Stomach (tissue), 19 donors: ENCODE measurements at places on chromosomes 2 and 18. TPM values are rescaled to one million over a fixed set of nuclear protein-coding genes. Genes with fewer than 3 reads are reported as not detected.

KRTCAP3 gene
- 65.2 TPM for total RNA-seq

POTEI gene
- total RNA-seq = 22.3 TPM

DNA sequence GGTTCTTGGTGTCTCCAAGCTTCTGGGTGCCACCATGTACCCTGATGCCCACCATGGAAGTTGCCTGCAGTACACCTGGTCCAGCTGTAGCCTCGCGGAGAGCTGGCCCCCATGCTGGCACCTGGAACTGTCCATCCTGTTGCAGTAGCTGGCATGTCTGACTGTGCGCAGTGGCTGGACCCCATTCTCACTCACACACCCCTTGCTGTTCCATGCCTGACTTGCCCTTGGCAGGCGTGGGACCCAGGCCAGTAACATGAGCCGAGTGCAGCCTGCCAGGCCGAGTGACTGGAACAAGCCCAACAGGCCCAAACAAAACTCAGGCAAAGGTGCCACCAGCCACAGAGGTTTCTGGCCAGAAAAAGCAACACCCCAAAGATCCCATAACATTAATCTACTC is 73.8 kb downstream of the NEURL3 start:
- peaks cover 12% of the 10 kb centered on the region for H3K27me3 ChIP-seq
- H3K4me1 ChIP-seq = no peaks in the 10 kb centered on the region
- H3K36me3 ChIP-seq = no peaks in the 10 kb centered on the region
- no peak overlapping the region for H3K4me3 ChIP-seq

DNA sequence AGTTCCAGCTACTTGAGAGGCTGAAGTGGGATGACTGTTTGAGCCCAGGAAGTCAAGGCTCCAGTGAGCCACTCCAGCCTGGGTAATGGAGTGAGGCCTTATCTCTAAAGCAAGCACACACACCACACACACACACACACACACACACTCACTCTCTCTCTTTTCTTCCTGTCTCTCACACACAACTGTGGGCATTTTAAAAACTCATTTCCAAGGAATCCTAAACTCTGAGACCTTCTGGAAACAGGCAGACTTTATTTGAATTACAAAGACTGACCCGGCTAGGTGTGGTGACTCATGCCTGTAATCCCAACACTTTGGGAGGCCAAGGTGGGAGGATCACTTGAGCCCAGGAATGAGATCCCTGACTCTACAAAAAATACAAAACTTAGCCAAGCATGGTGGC is 21.3 kb downstream of the WDSUB1 start:
- no peaks in the 10 kb centered on the region for H3K27me3 ChIP-seq
- peak; percentile 14 for DNase-seq
- H3K27ac ChIP-seq = no peak overlapping the region
- H3K36me3 ChIP-seq = peaks cover 8% of the 10 kb centered on the region
- peaks cover 9% of the 10 kb centered on the region for H3K4me1 ChIP-seq
- H3K4me3 ChIP-seq = no peak overlapping the region

- peak; percentile 38 for DNase-seq
- H3K36me3 ChIP-seq = no peaks in the 10 kb centered on the region
- H3K27ac ChIP-seq = peak overlapping the region; percentile 56
Measured at GRCh38 chr18:26702086-26702485, 153.7 kb upstream of the KCTD1 start.

DNA sequence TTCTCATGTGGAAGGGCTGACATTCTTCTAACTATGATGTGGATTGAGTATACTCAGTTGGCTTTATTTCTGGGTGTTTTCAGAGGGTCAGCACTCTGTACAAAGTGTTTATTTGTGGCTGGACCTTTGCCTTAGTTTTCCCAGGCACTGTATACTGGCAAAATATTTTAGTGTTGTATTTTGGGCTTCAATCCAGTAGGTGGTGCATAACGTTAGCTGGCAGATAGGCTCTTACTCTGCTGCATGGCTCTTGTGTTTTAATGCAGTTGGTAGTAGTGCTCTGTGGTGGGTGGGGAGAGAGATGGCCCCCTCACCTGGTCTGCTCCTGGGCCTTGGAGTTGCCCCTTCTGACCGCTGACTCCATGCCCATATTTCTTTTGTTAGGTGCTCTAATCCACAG is 75.6 kb upstream of the REG3A start:
- H3K36me3 ChIP-seq = no peaks in the 10 kb centered on the region
- no peak overlapping the region for H3K4me3 ChIP-seq
- no peaks in the 10 kb centered on the region for H3K4me1 ChIP-seq
- no peak overlapping the region for H3K27ac ChIP-seq

DNA sequence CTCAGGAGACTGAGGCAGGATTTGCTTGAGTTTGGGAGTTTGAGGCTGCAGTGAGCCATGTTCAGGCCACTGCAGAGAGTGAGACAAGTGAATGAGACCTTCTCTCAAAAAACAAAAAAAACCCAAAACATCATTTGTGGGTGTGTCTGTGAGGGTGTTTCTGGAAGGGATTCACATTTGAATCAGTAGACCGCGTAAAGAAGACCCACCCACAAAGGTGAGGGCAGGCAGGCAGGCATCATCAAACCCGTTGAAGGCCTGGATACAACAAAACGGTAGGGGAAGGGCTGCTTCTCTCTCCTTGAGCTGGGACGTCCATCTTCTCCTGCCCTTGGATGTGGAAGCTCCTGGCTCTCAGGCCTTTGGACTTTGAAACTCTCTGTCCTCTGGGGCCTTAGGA is 25.4 kb downstream of the CDKL4 start:
- no peak overlapping the region for H3K27ac ChIP-seq
- no peaks in the 10 kb centered on the region for H3K36me3 ChIP-seq
- no peak overlapping the region for H3K4me3 ChIP-seq

GRCh38 chr2:196217116-196217515 is 45.7 kb upstream of the STK17B start:
- no peaks in the 10 kb centered on the region for H3K36me3 ChIP-seq
- H3K4me3 ChIP-seq = no peak overlapping the region
- no peaks in the 10 kb centered on the region for H3K4me1 ChIP-seq
- H3K27ac ChIP-seq = no peak overlapping the region

GRCh38 chr2:195022508-195022830 is 634.6 kb upstream of the SLC39A10 start:
- H3K4me3 ChIP-seq = no peak overlapping the region
- no peak for DNase-seq
- H3K27ac ChIP-seq = no peak overlapping the region

DNA sequence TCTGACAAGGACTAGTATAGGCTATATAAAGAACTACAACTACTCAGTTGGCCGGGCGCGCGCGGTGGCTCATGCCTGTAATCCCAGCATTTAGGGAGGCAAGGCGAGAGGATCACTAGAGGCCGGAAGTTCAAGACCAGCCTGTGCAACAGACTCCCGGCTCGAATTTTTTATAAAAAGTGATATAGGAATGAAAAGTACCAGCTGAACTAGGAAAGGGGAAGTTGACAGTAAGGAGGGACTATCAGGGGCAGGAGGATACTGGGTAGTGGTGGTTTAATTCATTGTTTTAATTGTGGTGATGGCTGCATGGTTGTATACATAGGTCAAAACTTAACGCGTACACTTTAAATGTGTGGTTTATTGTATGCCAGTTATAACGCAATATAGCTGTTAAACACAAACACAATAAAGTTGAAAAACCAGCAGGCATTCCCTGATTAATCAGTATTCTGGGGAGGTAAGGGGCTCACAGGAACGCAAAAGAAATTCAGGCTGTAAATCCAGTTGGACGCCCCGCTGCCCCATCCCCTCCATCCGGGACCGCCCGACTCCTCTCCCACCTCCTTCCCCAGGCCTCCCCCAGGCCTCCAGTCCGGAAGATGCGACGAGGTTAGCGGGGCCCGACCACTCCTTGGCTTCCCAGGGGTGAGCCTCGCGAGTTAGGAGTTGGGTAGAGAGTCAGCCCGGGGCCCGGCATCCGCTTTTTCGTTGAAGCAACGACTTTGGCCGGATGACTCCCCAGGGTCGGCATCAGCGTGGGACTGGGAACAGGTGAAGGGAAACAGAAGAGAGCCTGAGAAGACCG is 746 bp upstream of the POLR1B start:
- H3K27ac ChIP-seq = peak overlapping the region; percentile 89
- H3K4me3 ChIP-seq = peak overlapping the region; percentile 86
- no peaks in the 10 kb centered on the region for H3K36me3 ChIP-seq
- peak; percentile 90 for DNase-seq
- H3K27me3 ChIP-seq = no peaks in the 10 kb centered on the region
